ENCODE measurements at places on chromosomes 1 and 21.

DNA sequence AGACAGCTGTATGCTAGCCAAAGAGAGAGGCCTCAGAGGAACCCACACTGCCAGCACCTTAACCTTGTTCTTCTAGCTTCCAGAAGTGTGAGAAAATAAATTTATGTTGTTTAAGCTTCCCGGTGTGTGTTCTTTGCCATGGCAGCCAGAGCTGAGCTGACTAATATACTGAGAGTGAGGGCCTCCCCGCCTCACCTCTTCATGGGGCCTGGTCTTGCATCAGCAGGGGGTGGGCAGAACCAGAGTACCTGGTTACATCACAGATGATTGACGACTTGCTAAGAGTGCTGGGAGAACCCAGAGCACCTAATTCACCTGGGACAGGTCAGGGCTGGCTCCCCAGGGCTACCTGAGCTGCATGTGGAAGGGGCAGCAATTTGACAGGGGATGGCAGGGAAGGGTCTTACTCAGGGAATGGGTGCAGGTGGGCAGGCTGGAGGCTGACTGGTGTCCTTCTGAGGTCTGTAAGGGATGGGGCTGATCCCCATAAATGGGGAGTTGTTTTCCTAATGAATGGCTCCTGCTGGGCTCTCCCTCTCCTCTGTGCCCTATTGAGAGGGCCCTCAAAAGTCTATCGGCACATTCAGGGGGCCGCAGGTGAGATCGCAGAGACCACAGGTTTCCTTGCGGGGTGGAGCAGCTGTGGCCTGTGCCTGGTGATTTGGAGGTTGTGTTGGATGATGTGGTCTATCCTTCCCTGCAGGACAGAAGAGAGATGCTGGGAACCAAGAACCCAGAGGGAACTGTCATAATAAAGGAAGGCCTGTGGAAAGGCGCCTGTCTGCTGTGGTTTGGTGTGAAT lies 60.6 kb upstream of the ETV3 start:
- DNase-seq = no peak

GRCh38 chr1:170680428-170680827 lies 16.5 kb downstream of the PRRX1 start:
- no peak for DNase-seq

DNA sequence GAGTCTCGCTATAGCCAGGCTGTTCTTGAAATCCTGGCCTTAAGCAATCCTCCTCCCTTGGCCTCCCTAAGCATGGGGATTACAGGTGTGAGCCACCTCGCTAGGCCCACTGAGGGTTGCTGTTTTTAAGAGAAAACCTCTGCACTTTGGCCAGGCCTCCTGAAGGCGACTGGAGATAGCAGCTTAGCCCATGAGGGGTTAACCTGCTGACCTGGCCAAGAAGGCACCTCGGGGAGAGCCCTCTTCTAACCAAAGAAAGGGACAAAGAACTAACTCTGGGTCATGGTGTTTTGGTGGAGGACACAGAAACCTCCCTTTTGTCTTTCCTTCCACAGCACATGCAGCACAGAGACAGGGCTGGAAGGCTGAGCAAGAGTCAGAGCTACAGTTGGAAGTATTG lies 17.7 kb upstream of the KNCN start:
- no peak for DNase-seq

DNA sequence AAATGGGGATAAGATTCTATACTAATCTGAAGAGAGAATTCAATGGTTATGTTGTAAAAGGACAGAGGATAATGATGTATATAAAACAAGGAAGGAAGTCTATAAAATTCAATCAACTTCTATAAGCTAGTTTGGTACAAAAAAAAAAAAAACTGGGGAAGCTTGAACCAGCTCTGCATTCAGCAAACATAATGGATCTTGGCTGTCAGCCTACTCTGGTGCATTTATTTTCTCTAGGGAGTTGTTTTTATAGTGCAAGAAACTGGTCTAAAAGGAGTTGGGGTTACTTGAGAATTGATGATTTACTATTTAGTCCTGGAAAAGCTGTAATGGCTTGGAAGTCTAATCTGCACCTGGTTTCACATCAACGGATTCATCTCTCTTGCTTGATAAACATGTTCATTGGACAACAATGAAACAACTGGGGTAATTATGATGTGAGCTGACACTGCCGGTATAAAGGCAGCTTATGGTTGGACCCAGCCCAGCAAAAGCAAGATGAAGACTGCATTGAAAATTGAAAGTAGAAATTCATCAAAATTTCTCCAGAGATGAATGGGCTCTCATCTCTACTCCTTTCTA lies 199.4 kb upstream of the NRIP1 start:
- no peak for DNase-seq

DNA sequence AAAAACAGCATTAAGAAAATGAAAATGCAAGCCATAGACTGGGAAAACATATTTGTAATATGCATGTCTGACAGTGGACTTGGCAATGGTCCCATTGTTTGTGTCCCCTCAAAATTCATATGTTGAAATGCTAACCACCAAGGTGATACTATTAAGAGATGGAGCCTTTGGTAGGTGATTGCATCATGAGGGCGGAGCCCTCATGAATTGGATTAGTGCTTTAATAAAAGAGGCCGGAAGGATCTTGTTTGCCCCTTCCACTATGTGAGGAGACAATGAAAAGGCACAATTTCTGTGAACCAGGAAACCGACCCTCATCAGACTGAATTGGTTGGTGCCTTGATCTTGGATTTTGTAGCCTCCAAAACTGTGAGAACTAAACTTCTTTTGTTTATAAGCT lies 232.3 kb downstream of the GPR52 start:
- DNase-seq = no peak

DNA sequence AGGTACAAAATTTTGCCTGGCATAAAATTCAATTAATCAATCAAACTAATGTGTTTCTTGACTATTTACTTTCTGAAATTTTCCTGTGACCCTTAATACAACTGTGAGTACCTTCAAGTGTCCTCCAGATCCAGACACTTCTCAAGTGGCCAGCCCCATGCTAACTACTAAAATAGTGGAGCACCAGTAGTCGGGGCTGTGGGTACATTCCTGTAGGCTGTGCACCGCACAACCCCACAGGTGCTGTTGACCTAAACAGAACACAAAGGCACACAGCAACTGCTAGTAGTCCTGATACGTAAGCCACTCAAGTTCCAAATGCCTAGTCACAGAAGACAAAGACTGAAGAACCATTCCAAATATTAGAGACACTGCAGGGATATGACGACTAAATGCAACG lies 36.6 kb downstream of the TMEM50B start:
- no peak for DNase-seq

GRCh38 chr1:38235705-38236104 lies 189.1 kb upstream of the POU3F1 start:
- DNase-seq = no peak

- no peak for DNase-seq
Observed at GRCh38 chr1:234246638-234247116, 126.6 kb upstream of the COA6 start.

DNA sequence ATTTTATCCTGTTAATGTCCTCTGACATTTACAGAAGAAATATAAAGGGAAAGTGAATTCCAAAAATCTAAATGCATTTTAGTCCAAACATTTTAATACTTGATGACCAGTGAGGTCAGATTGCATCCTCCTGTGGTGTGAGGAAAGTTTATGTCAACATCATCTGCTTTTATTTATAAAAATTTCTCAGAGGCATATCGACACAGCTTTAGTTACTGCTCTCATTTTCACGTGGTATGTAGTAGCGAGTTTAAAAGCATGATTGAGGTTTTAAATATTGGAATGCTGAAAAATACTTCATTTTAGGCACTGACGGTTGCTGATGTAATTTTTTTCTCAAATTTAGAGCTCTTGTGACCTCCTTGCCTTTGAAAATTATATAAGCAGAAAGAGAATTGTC lies 234.8 kb downstream of the HMCN1 start:
- DNase-seq = no peak

GRCh38 chr1:214438530-214438929 lies 112.9 kb downstream of the PTPN14 start:
- DNase-seq = no peak

DNA sequence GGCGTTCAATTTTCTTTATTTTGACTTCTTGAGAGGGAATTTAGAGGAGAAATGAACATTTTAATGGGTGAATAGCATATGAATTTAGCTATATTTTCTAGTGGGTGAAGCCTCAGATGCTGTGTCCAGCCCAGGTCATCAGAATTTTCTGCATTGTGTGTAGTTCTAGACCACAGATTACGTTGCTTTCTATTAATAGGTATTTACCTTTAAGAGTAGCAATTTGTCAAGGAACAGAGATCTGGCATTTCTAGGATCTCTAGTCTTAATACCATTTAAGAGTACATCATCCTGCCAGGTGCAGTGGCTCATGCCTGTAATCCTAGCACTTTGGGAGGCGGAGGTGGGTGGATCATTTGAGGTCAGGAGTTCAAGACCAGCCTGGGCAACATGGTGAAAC lies 20.7 kb downstream of the TDRD5 start:
- no peak for DNase-seq
